ENCODE measurements at places on chromosomes 6 and 20. TPM values are rescaled to one million over a fixed set of nuclear protein-coding genes. Genes with fewer than 3 reads are reported as not detected.

DNA sequence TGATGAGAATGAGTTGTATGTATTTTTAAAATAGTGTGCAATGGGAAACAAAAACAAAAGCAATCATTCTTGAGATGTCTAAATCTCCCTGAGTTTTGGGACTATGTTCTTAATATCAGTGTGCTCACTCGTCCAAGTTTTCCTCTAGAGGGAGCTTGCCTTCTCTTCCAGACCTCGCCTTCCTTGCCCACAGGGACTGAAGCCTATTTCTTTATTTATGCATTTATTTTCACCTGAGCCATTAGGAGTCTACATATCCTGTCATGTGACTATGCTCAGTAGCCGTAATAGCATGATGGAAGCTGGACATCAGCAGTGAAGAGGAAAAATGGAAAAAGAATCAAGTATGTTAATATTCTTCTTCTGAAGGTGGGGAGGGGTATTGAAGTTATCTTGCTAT, 131.2 kb downstream of the SH3BGRL2 start:
- DNase-seq = no peak

TCP11 gene
- total RNA-seq = not detected

DNA sequence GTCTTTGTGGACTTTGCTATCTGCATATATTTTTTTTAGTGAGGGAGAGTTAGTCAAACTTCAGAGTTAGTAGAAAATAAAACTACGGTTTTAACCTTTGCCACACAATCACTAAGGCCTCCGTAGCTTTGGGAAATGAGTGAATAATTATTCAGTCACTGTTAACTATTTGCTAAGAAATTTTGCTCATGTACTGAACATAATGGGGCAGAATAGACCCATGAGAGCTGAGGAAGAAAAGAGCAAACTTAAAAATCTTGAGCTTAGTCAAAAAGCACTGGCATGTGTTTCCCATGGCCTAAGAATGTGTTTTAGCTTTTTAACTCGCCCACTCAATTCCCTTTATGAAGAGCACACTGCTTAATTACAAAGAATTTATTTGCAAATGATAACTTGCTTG, 60.4 kb upstream of the SUPT3H start:
- DNase-seq = no peak

NOL7 gene
- 54.1 TPM for total RNA-seq

TBXT gene
- total RNA-seq = not detected

GRCh38 chr6:131136021-131136786, 937 bp downstream of the AKAP7 start:
- DNase-seq = peak; percentile 32

GRCh38 chr20:12203399-12203798, 285.7 kb downstream of the BTBD3 start:
- no peak for DNase-seq

LINC00237 gene
- not detected for total RNA-seq

DNA sequence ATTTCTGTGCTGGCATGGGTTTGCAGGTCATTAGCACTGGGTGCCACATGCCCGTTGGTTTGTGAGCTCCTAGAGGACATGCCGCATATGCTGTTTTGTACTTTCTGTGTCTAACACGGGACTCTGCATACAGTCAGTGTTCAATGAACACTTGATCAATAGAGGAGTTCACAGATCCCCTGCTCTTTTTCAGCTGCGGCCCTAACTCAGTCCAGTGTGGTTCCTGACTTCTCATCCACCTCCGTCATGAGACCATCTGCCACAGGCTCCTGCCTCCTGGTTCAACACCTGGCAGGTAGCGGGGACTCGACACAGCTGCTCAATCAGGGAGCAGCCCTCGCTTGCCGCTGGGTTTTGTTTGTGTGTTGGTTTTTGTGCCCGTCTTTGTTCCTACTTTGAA, 13.8 kb upstream of the BMP7 start:
- no peak for DNase-seq

DNA sequence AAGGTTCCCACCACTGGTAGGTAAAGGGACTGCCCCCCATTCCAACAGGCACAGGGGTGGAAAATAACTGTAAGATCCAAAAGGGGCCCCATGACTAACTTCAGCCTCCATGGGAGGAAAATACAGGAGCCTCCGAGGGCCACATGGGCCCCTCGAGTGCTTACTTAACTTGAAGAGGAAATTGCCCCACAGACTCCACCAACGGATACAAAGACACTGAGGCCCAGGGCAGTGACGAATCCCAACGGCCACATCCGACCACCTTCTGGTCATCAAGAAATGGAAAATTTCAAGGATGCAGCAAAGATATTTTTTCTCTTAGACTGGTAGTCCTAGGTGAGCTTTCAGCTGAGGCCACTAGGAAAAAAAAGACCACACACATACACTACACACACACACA, 116.0 kb upstream of the MRPS10 start:
- DNase-seq = no peak

GRCh38 chr20:52191916-52192718, 538 bp upstream of the ZFP64 start:
- peak; percentile 73 for DNase-seq

- no peak for DNase-seq
Observed at GRCh38 chr20:44041001-44041400, 126.3 kb downstream of the TOX2 start.

- DNase-seq = no peak
Observed at GRCh38 chr20:57508381-57508780, 16.6 kb downstream of the CTCFL start.

DNA sequence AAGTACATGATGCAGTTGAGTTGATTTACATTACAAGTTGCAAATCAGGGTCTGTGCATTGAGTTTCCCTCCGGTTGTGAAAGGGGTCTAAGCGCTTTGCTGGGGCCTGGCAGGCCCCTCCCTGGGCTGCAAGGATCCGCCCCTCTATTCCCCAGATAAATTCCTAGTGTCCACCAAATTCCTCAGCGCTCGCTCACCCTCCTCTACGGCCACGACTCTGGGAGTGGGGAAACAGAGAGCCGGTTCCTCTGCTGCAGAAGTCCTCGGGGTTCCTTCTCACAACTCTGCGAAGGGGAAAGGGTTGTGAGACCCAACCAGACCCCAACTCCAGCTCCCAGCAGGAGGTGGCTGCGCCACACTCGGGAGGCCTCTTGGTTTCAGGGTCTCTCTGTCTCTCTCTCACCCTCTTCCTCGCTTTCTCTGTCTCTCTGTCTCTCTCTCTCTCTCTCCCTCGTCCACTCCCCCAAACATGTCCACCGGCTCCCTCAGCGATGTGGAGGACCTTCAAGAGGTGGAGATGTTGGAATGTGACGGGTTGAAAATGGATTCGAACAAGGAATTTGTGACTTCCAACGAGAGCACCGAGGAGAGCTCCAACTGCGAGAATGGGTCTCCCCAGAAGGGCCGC, at the start of gene TCF21:
TSS of gene TCF21 (plus strand) at position 185 of the 628 bp plus-strand sequence. CDS start at position 470, 285 bp downstream.
- DNase-seq = peak; percentile 38

- DNase-seq = no peak
Observed at GRCh38 chr6:73250016-73250415, 13.0 kb downstream of the KHDC1 start.

MAP1LC3A gene
- total RNA-seq = 46.2 TPM

- peak; percentile 69 for DNase-seq
Observed at GRCh38 chr6:38638941-38639497, 710 bp downstream of the BTBD9 start.

DNA sequence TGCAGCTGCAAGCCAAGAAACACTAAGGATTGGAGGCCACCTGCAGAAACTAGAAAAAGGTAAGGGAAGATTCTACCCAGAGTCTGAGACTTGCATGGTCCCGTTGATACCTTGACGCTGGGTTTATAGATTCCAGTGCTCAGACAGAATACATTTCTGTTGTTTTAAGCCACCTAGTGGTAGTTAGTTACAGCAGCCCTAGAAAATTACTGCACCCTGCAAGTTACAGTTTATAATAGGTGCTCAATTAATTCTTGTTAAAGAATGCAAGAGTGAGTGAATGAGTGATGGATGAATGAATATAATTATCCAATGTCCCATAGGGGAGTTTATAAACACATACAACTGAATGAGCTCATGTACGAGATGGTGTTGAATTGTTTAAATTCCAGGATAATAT, 453.1 kb upstream of the SLC35B3 start:
- no peak for DNase-seq

BIRC7 gene
- total RNA-seq = not detected

GRCh38 chr6:78611886-78612480, 255.4 kb upstream of the IRAK1BP1 start:
- no peak for DNase-seq

DDO gene
- 2.0 TPM for total RNA-seq

- no peak for DNase-seq
Observed at GRCh38 chr6:149727793-149728498, 10.0 kb upstream of the LATS1 start.

DNA sequence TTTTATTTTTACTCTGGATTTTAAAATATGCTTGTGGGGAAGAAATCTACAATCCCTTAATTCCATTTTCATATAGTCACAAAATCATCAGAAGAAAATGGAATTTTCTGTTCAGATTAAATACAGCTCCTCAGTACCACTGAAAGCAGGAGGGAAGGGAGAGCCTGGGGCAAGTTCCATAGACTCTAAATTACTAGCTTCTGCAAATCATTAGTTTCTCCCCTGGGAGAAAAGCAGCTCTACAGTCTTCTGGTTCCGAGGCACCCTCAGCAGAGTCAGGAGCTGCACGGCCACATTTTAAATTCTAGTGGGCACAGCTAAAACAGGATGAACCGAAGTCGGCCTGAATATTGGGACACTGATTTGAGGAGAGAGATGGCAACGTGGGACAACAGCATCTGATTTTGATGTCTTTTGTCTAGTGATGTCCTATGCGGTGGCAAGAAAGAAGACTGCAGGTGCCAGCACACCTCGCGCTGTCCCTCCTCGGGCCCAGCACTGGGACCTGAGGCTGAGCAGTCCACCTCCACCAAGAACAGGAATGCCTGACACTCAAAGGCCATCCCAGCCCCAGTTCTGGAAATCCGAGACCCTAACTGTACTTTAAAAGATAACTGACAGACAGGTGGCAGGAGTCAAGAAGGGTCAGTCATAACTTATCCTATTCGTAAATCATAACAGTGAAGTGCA, 90.7 kb downstream of the FOXC1 start:
- no peak for DNase-seq

NKX2-2 gene
- 1.6 TPM for total RNA-seq

TBX18 gene
- 0.25 TPM for total RNA-seq

- DNase-seq = no peak
Observed at GRCh38 chr6:139829576-139829975, 455.1 kb upstream of the CITED2 start.

DNA sequence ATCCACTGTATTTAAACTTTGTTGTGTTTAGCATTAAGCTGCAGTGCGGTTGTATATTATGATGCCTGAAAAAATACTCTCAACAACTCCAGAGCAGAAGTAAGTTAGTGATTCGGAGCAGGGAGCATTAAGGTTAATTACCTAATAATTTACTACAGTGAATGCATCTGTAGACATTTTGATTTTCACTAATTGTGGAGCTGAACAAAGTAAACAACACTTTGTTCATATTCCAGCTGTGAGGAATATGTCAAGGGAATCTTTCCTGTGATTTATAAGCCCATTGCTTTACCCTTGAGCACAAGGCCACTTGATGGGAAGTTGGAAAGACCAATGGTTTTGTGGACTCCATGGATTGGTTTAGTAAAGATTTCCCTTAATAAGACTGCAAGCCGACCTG, 77.1 kb downstream of the CBLN4 start:
- no peak for DNase-seq

AIG1 gene
- 24.2 TPM for total RNA-seq

SNX5 gene
- 116 TPM for total RNA-seq

DNA sequence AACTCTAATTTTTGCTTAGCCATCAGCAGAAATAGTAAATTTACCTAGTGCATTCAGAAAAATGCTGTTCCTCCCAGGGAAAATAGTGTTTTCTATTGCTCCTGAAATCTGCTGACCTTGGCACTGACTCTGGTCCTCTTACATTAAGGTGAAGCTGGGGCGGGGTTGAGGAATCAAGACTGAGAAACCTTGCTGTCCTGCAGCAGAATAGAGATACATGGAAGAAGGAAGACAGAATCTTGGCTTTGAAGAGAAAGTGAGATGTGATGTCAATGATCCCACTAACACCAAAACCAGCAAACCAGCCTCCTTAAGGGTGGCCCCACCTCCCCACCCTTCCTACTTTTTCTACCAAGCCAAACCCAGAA, 840 bp upstream of the LY86 start:
- DNase-seq = no peak

GRCh38 chr6:55276745-55277530, 50.3 kb upstream of the GFRAL start:
- DNase-seq = peak; percentile 32

DNA sequence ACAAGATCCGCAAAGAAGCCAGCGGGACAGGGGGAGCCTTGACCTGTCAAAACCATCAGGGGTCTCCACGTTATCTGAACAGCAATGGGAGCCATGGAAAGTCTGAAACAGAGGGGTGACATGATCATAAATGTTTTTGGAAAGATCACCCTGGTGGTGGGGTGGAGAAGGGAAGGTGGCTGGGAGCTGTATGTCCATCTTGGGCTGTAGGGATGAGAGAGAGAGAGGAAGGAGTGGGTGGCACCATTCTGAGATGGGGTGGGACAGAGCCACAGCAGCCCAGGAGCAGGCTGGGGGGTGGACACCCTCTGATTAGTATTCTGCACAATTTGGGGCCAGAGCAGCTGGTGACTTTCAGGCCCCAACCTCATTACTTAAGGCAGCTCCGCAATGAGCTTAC, 30.1 kb downstream of the ANKRD60 start:
- DNase-seq = no peak

DNA sequence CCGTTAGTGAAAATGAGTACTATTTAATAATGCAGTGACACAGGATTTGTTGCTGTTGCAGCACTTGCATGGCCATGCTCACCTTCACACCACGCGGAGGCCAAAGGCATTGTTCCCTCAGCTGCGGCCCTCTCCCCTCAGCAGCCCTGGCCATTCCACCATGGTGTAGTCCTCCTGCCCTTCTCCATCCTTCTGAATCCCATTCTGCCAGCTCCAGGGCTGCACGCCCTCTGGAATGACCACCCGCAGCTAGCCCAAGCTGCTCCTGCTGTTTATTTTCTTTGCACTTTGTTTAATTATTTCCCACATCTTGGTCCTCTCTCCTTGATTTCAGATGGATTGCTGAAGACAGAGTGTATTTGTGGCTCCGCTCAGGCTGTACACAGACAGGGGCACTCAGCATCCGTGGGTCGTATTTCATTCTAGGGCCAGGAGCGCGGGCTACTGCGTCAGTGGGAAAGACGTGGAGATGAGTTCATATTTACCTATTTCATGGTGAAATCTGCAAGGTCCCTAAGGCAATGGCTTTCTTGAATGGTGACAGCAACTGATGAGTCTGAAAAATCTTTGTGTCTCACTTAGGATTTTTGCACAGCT, 81.4 kb upstream of the DUSP22 start:
- no peak for DNase-seq

Data from colonic mucosa (tissue), 4 donors.